ENCODE measurements at places on chromosomes 16 and 17.

DNA sequence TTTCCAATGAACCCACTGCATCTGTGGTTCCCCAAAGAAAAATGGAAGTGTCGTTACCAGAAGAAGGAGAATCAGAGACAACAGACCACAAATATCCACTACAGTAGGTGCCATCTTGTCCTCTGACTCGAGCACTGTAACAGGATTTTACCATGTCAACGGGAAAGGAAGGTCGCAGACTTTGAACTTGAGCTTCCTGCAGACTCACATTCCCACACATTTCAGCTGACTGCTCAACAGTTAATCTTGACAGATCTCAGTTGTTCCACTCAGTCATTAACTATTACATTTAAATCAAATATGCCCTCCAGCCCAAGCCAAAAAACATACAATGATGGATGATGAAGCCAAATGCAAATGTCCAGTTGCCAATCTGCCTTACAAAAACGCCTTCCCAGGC is 37.0 kb downstream of the GAS7 start:
- no peaks in the 10 kb centered on the region for H3K4me1 ChIP-seq

GRCh38 chr17:42814633-42815399 is 9.3 kb downstream of the BECN1 start:
- no peak overlapping the region for H3K4me3 ChIP-seq
- H3K27ac ChIP-seq, result no peak overlapping the region
- H3K36me3 ChIP-seq, result peaks cover 83% of the 10 kb centered on the region
- H3K27me3 ChIP-seq, result no peaks in the 10 kb centered on the region

- H3K27ac ChIP-seq, result no peak overlapping the region
- DNase-seq, result no peak
Observed at GRCh38 chr17:48601207-48601538, 3.6 kb downstream of the HOXB6 start.

- DNase-seq, result peak; percentile 93
- H3K27me3 ChIP-seq, result no peaks in the 10 kb centered on the region
- peaks cover 29% of the 10 kb centered on the region for H3K4me1 ChIP-seq
- H3K27ac ChIP-seq, result peak within 1 kb of the TSS; percentile 50
Observed at GRCh38 chr17:4899341-4900230, at the start of gene C17orf107. Gene C17orf107, plus strand, starts transcription at chr17:4899536. Its CDS starts 227 bp downstream, at chr17:4899763.

- H3K27ac ChIP-seq, result no peak overlapping the region
- H3K4me3 ChIP-seq, result no peak overlapping the region
- H3K4me1 ChIP-seq, result no peaks in the 10 kb centered on the region
- DNase-seq, result no peak
- H3K36me3 ChIP-seq, result no peaks in the 10 kb centered on the region
Observed at GRCh38 chr17:34318474-34318873, 761 bp upstream of the CCL8 start.

DNA sequence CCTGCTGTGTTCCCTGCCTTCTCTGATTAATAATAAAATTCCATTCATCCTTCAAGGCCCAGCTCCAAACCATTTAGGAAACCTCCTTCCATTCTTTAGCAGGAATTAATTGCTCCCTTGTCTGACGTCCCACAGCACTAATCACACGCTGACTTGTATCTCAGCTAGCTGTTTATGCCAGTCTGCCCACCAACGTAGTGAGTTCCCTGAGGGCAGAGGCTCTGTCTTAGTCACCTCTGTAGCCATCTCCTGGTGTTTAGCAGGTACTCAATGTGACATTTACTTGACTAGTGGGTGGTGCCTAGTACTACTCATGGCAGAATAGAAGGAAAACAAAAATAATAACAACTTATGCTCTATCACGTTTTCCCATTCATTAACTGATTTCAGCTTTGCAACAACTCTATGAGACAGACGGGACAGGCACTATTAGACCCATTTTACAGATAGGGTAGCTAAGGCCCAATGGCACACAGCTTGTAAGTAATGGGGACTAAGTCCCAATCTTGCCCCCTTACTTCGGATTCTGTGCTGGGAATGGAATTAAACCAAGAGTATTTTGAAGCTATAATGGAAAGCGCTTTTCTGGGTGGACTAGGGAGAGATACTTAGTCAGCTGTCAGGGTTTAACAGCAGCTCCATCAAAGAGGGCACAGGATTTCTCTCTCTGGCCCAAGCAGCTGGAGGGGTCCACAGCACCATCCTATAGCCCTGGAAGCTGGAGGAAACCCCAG is 931 bp upstream of the WIPF2 start:
- H3K27ac ChIP-seq, result peak overlapping the region; percentile 92
- no peaks in the 10 kb centered on the region for H3K4me1 ChIP-seq
- no peaks in the 10 kb centered on the region for H3K27me3 ChIP-seq
- no peaks in the 10 kb centered on the region for H3K36me3 ChIP-seq
- peak overlapping the region; percentile 75 for H3K4me3 ChIP-seq
- no peak for DNase-seq

DNA sequence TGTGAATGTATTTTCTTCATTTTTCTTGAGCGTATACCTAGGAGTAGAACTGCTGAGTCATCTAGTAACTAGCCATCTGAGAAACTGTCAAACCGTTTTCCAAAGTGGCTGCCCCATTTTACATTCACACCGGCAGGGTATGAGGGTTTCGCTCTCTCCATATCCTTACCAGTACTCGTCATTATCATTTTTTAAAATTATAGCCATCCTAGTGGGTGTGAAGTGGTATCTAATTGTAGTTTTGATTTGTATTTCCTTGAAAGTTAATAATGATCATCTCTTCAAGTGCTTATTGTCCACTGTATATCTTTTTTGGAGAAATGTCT is 6.0 kb downstream of the RNF157 start:
- H3K27me3 ChIP-seq, result no peaks in the 10 kb centered on the region
- H3K4me1 ChIP-seq, result peaks cover 5% of the 10 kb centered on the region
- H3K36me3 ChIP-seq, result no peaks in the 10 kb centered on the region
- DNase-seq, result no peak
- no peak overlapping the region for H3K4me3 ChIP-seq

DNA sequence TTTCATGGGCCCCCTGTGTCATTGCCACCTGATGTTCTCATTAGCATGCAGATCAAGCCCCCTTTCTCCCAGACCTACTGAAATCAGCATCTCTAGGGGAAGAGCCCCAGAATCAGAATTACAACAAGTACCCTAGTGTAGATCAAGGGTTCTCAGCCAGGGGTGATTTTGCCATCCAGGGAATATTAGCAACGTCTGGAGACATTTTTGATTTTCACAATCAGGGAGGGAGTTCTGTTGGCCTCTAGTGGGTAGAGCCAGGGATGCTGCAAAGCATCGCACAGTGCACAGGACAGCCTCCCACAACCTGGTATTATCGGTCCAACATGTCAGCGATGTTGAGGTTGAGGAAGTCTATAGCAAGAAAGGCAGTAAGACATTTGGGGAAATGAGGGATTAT is 7.3 kb downstream of the AMZ2 start:
- no peak overlapping the region for H3K4me3 ChIP-seq
- no peaks in the 10 kb centered on the region for H3K27me3 ChIP-seq
- H3K27ac ChIP-seq, result peak overlapping the region; percentile 91

- no peaks in the 10 kb centered on the region for H3K36me3 ChIP-seq
- no peak for DNase-seq
- no peak overlapping the region for H3K27ac ChIP-seq
- no peak overlapping the region for H3K4me3 ChIP-seq
- no peaks in the 10 kb centered on the region for H3K4me1 ChIP-seq
Observed at GRCh38 chr16:49382916-49383315, 9.3 kb downstream of the C16orf78 start.

DNA sequence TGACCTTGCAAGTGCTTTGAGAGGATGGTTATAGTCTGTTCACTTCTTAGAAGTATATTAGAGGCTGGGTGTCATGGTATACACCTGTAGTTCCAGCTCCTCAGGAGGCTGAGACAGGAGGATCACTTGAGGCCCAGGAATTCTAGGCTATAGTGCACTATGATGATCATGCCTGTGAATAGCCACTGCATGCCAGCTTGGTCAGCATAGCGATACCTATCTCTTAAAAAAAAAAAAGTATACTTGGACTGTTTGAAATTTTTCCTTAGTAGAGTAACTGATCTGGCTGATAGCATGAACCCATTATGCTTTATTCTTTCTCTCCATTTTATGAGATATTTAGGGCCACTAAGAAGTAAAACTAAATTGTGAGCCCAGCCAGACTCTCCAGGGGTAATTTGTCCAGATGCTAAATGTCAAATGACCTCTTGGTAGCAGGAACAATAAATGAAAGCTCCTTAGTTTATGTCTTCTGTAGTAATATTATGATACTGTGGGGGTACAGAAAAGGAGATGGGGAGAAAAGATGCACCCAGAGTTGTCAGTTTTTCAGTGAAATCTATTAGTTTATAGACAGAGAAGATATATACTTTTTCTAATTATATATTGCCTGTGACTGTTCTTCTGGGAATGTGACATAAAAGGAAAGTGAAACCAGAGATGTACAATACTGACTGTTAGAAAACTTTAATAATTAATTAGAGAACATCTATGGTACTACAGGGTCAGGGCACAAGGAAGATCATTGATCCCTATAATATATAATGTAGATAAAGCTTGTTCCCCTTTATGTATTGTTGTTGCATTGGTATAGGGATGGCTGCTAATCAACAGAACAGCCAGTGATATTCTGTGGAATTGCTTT is 335.3 kb upstream of the TBX2 start:
- DNase-seq, result no peak
- no peak overlapping the region for H3K4me3 ChIP-seq
- H3K4me1 ChIP-seq, result no peaks in the 10 kb centered on the region
- no peak overlapping the region for H3K27ac ChIP-seq

Data from effector memory CD4-positive, alpha-beta T cell (primary cell).